ENCODE measurements at places on chromosomes 11 and 22.
A peak's percentile ranks its signal among the peaks of the same experiment; 100 is the strongest.

DNA sequence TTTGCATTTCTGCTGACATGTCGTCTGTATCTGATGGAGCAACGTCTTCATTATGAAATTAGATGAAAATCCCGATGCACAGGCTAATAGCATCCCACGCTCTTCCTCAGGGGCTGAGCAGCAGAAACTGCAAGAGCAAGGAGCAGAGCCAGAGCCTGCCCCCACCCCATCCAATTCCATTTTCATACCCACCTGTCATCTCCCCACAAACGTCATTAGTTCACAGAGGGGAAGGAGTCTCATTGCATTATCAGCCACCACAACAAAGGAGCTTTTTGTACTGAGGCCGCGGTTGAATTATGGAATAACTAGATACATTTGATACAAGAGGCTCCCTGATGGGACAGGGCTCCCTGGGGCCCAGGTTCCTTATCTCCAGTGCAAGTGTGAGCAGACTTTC is 515.0 kb downstream of the NTM start:
- no peak for DNase-seq

DNA sequence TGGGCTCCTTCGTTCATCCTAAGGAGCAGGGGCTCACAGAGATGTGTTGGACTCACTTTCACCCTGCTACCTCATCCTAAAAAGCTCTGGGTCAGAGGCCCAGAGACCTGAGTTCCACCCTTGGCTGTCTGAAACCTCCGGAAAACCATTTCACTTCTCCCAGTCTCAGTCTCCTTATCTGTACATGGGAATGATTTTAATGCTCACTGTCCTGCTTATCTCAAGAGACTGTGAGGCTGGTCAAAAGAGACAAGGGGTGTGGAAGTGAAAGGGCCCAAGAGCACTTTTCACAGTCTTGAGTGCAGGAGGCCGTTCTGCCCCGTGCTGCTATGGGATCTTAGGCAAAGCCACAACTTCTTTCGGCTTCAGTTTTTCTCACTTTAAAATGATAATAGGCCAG is 13.2 kb upstream of the NPAS4 start:
- DNase-seq, result no peak

DNA sequence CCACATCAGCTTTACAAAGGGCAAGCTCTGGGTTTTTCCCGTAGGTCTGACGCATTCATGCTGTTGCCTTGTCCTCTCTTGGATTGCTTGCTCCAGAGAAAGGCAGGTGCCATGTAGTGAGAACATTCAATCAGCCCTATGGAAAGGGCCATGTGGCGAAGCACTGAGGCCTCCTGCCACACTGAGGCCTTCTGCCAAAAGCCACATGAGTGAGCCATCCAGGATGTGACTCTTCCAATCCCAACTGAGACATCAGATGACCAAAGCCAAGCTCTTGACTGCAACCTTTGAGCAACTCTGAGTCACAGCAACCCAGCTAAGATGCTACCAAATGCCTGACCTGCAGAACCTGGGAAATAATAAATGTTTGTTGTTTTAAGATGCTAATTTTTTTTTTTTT is 9.0 kb upstream of the PANX3 start:
- no peak for DNase-seq

DNA sequence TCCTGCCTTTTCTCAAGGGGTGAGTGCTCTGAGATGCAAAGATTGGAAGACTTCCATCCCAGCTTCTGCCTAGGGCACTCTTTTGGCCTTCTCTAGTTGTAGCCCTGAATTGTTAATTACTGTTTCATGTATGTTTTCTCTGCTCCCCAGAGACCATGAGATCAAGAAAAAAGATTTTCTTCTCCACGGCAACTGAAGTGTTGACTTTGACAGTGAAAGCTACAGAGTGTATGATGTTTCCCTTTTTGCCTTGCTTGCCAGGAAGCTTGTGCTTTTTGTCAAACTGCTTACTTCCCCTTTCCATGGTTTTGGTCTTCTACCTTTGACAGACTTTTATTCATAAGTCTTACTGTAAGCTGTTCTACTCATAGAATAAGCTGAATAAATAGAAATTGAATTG is 23.3 kb upstream of the EIF3D start:
- no peak for DNase-seq

- no peak for DNase-seq
Measured at GRCh38 chr11:130979386-130979972, 63.2 kb upstream of the SNX19 start.

DNA sequence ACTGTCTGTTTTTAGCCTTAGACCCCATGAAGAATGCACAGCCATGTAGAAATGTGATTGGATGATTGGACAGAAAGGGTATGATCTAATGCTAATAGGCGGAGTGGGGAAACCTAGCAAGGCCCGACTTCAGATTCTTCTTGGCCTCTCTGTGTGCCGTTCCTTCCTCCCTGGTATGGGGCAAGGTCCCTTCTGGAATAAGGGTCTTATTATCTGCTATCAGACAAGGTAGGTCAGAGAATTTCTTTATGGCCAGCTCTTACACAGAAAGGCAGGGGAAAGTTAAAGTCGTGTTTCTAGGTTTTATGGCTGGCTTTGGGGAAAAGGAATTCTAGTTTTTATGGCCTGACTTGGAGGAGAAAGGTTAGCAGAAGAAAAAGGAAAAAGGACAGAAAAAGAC is 30.6 kb downstream of the DBX1 start:
- no peak for DNase-seq

- DNase-seq, result no peak
Measured at GRCh38 chr11:91296629-91297028, 928.0 kb upstream of the FAT3 start.

GRCh38 chr11:117807482-117808327 is 10.7 kb upstream of the DSCAML1 start:
- DNase-seq, result no peak

DNA sequence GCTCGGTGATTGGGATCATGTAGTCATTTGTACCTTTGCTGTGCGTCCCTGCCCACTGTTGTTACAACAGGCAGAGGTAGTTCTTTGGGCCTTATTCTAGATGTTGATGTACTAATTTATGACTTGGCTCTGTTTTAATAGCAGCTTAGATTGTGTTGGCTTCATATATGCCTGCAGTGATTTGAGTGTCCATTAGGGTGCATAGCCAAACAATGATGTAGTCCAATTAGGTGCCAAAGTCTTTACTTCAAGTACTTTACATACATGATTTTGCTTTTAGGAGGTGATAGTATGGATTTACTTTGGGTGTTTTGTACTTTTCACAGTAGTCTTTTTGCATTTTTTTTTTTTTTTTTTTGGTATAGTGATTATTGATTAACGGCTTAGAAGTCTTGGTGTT is 46.4 kb downstream of the PPP6R3 start:
- DNase-seq, result no peak

DNA sequence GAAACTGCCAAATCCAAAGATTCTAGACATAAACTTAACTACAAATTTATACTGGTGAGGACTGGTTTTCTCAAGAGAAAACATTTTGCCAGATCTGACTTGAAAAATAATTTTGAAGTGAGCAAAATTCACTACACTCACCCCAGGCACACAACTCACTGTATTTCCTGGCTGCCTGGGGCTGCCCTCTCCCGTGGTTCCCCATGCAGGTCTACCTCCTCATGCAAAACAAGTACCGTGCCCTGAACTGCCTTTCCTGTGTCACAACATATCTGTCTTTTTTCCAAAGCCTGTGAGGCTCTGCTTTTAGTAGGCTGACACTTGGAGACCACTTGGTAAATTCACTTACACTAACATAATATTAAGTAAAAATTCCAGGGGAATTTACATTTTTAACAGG is 76.4 kb downstream of the LIF start:
- no peak for DNase-seq

DNA sequence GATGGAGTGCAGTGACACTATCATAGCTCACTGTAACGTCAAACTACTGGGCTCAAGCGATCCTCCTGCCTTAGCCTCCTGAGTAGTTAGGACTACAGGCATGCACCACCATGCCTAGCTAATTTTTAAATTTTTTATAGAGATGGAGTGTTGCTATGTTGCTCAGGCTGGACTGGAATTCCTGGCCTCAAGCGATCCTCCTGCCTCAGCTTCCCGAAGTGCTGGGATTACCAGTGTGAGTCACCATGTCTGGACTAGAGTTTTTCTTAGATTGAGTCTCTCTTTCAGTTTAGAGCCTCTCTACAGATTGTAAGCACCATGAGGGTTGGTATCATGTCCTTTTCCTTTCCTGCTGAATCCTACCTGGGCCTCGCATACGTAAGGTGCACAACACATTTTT is 57.3 kb upstream of the ALKBH3 start:
- DNase-seq, result no peak

- no peak for DNase-seq
Measured at GRCh38 chr11:74714904-74715303, 16.3 kb downstream of the CHRDL2 start.

GRCh38 chr11:61294717-61295595 is at the start of gene VWCE:
Gene VWCE, minus strand, starts transcription at chr11:61295316. Its CDS starts 279 bp downstream, at chr11:61295037.
- DNase-seq, result peak; percentile 76

GRCh38 chr22:21881841-21882753 is 14.7 kb upstream of the MAPK1 start:
- no peak for DNase-seq

GRCh38 chr11:17764446-17765218 is 30.1 kb downstream of the KCNC1 start:
- no peak for DNase-seq

- no peak for DNase-seq
Measured at GRCh38 chr11:1055990-1056771, 18.5 kb upstream of the MUC2 start.

DNA sequence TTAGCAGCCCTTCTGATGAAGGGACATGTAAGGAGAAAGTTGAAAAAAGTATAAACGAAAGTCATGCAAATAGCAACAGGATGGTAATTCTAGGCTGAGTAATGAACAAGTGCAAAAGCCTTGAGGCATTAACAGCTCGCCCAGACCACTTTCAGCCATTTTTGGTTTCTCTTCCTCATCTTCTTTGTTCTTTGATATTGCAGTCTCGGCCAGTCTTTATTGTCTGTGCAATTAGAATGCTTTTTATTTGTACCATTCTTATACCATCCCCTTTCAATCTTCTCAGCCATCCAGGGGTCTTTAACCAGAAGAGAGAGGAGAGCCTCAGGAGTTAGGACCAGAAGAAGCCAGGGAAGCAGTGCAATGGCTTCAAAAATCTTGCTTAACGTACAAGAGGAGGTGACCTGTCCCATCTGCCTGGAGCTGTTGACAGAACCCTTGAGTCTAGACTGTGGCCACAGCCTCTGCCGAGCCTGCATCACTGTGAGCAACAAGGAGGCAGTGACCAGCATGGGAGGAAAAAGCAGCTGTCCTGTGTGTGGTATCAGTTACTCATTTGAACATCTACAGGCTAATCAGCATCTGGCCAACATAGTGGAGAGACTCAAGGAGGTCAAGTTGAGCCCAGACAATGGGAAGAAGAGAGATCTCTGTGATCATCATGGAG is 7.3 kb downstream of the TRIM34 start:
- DNase-seq, result no peak

DNA sequence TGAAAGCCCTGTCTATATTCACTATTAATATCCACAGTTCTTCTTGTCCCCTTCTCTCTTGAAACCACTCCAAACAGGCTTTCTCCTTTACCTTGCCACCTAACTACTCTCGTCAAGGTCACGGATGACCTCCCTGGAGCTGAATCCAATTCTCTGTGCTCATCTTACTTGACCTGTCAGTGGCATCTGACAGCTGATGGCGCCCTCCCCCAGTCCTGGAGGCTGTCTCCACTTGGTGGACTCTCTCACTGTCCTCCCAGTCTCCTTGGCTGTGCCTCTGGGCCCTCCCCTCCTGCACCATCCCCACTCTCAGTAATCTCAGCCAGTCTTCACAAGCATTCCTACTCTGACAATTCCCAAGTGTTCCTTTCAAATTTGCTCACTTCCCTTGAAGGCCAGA is 8.7 kb downstream of the TNKS1BP1 start:
- no peak for DNase-seq

- DNase-seq, result no peak
Measured at GRCh38 chr11:134215836-134216235, 7.9 kb downstream of the NCAPD3 start.

DNA sequence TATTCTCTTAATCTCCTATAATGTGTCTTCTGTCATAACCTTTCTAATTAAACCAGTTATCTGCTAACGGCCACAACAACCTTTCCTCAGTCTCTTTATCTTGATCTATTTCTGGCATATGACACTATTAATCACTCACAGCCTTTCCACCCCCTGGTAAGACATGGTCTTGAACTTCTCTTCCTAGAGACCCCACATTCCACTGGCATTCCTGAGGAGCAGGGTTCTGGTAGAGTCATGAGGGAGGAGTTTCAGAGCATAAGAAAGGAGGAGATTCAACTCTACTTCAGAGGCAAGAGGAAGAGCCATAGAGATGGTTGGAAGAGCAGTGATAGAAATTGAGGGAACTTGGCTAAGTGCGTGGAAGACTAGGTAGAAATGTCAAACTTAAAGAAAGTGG is 325.6 kb downstream of the BLID start:
- no peak for DNase-seq

GRCh38 chr22:35319244-35319985 is 19.7 kb downstream of the TOM1 start:
- DNase-seq, result no peak

DNA sequence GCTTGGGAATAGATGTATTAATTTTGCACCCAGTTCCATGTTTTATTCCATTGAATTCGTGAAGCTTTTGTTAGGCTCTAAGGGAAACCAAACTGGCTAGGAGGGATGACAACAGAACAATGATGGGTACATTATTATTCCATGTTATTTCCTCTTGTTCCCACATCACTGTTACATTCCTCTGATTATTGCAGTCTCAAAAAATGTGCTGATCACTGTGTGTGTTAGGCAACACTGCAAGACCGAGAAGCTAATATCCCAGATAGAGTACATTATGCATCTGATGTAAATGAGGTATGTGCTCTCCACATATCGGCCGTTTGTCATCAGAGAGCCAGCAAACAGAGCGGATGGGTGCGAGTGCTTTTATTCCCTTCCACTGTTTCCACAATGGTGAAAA is 327.9 kb downstream of the SOX6 start:
- no peak for DNase-seq

GRCh38 chr22:42604403-42604802 is 10.3 kb downstream of the POLDIP3 start:
- no peak for DNase-seq

DNA sequence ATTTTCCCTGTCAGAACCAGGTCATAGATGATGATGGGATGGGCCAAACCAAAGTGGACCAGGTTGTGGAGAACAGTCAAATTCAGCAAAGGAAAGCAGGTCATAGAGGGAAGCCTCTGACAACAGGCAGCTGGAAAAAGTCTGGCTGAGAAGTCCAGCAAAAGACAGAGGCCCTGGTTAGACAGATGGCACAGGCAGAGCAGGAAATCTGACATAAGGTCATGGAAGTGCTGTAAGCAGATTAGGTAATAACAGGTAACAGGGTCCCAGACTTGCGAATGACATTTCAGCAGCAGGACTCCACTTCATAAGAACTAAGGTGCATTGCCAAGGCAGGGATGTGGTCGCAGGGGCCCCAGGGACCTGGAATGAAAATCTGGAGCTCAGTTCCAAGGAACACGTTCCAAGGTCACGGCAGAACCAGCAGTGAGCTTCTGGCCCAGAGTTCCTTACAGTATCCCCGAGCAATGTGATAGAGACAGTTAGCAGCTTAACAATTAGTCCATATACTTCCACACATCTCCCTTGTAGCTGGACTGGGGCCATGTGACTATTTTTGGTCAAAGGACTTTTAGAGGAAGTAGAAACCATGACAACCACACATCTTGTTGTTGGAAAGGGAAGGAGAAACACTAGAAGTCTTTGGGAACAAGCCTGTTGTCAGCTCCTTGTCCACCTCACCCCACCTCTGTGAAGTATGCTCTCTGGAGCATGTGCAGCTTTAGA is 75.4 kb downstream of the ME3 start:
- DNase-seq, result no peak

GRCh38 chr22:44632541-44633396 is 69.2 kb upstream of the PRR5 start:
- DNase-seq, result no peak

All from coronary artery (tissue), 2 donors.